ENCODE measurements at places on chromosomes 7 and 10. TPM values are rescaled to one million over a fixed set of nuclear protein-coding genes. Genes with fewer than 3 reads are reported as not detected.
A peak's percentile ranks its signal among the peaks of the same experiment; 100 is the strongest.

DNA sequence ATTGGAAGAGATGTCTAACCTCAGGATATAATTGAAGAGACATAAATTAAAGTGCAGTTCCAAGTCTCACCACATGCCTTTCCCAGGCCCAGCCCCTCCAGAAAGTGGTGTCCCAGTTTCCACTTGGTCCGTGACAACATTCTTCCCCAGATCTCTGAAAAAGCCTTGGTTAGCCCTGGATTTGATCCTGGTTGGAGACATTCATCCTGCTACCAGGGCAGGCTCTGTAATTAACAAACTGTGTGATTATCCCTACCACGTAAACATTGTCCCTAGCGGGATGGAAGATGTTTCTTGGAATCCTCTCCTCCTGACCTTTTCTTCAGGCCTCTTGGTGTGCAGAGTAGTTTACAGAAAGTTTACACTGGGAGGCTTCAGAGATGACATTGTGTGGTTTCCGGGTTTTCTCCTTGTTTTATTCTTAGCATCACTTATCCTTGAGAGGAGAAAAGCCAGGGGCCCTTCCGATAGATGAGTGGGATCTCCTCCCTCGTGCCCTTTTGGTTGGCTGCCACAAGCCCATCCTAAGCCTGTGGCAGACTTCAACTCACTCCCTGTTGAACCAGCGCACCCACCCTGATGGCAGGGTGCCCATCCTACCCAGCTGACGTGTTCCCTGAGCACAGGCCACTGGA lies 83.8 kb downstream of the COL13A1 start:
- DNase-seq, result peak; percentile 19

The ERLIN1 gene
- total RNA-seq, result 11.3 TPM

GRCh38 chr10:35225204-35225603 lies 98.6 kb downstream of the CREM start:
- no peak for DNase-seq

- no peak for DNase-seq
Observed at GRCh38 chr10:131116216-131116990, 195.1 kb downstream of the TCERG1L start.

DNA sequence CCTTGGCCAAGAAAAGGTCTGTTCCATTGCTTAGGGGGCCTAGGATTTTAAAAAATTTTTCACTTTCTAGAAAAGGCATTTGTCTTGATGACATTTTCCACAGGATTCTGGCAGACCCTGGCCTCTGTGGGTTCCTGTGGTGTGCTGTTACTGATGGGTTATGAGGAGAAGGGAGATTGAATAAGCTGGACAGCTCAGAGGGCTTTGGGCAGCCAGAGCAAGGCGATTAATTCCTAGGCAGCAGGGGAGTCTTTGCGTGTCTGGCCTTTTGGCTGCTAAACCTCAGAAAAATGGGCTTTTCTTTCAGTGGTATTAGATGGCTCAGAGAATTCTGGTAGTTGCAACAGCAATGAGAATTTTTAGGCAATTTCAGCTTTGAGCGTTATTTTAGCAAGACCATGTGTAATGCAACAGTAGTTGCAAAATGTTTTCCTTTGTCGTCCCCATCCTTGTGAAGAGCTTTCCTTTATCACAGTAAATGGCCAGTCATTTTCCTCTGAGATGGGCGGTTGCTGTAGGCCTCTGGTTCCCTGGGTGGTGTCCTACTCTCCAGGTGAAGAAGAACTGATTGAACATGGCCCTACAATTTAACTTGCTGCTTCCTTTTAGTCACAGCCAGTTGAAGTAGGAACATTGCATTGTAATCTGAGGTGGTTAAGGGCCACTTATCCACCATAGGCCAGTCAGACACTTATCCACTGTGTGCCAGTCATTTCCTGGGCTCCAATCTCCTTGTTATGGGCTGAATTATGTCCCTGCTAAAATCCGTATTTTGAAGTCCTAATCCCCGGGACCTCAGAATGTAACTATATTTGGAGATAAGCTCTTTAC lies 43.2 kb downstream of the SH2D4B start:
- DNase-seq, result no peak

The DNAJC12 gene
- 42.8 TPM for total RNA-seq

GRCh38 chr7:69169386-69169785 lies 428.9 kb upstream of the AUTS2 start:
- DNase-seq, result no peak

GRCh38 chr10:124616836-124617130 lies 127.4 kb downstream of the FAM53B start:
- DNase-seq, result no peak

DNA sequence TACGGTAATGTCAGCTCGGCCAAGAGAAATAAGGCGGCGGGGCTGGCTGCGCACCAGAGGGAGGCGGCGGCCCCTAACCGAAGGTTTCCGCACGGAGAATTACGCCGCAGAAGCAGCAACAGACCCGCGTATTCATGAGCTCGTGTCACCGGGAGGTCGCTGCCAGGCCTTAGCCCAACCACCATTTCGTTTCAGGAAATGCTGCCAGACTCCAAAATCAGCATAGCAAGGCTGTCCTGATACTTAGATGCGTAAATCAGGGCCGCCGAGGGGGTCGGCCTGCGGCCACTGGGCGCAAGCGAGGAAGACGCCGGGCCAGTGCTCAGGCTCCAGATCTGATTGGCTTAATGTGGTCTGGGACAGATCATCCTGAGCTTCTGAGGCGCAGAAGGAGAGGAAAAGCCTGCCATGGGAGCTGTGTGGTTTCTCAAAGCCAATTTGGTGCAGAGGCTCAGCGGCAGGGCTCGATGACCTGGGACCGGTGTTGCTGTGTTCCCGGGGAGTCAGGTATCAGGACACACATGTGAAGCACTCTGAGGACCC lies 247.9 kb downstream of the BAMBI start:
- DNase-seq, result no peak

DNA sequence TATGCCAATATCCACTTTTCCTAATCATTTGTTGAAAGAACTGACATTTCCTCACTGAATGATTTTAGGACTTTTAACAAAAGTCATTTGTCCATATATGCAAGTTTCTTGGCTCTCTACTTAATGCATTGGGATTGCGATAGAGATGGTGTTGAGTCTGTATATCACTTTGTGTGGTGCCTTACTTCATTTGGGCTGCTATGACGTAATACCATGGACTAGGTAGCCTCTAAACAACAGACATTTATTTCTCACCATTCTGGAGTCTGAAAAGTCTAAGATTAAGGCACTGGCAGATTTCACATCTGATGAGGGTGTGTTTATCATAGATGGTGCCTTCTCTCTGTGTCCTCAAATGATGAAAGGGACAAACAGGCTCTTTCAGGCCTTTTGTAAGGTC lies 342.6 kb downstream of the DPP6 start:
- DNase-seq, result no peak

DNA sequence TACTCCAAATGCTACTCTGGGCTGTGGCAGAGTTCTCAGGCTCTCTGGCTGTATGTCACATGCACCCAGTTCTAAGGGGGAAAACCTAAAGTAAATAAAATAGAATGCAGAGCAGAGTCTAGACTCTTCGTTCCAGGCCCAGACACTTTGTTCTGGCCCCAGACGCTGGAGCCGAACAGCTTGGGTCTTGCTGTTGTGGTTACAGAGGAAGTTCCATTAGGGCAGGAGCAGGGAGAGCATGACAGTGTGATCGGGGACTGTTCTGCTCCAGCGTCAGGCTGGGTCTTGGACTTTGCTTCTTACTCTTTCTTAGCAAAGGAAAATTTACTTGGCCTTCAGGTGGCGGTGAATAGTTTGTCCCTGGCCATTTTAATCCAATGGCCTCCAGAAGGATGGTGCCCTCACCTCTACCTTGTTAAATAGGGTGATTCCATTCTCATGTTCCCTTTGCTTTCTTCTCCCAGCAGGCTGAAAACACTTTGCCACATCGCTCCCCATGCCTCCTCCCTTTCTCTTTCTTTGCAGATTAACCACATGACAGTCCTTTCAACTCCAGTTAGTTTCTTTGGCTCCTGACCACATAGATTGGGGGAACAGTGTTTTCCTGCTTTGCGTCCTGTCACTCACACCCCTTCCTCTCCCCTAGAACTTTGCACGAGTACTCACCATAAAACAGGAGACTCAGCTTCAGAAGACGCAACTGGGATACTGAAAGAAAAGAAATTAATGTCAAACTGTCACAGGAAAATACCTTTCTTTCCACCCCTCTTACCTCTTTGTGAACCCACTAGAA lies 730.8 kb downstream of the SUGCT start:
- DNase-seq, result no peak

DNA sequence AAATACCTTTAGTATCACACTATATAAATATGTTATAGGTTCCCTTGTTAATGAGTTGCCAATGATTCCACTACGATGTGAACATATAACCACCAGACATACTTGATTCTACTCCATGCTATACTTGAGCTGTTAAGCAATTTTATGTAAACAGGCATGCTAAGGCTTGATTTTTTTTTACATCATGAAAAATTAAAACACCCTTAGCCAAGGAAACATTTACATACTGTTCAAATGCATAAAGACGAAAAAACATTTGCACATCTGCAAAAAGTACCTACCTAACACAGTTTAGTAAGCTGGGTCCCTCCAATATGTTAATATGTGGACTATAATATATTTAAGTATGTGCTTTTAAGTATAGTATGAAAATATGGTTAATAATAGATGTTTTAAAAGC lies 9.0 kb upstream of the CABCOCO1 start:
- DNase-seq, result no peak

The FAM237B gene
- not detected for total RNA-seq

DNA sequence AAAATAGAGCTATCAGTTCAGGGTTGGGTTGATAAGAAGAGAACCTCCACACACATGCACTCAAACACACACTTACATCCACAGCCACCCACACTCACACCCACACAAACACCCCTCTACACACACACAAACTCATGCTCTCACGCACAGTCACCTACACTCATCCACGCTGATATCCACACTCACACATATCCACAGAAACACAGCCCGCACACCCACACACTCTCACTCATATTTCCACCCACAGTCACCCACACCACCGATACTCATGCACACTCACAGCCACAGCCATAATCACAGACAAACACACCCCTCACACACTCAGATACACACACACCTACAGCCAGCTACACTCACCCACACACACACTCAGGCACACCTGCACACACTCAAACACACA lies 333.0 kb upstream of the TPK1 start:
- DNase-seq, result no peak

The UROS gene
- 99.9 TPM for total RNA-seq

The CYP3A4 gene
- not detected for total RNA-seq

DNA sequence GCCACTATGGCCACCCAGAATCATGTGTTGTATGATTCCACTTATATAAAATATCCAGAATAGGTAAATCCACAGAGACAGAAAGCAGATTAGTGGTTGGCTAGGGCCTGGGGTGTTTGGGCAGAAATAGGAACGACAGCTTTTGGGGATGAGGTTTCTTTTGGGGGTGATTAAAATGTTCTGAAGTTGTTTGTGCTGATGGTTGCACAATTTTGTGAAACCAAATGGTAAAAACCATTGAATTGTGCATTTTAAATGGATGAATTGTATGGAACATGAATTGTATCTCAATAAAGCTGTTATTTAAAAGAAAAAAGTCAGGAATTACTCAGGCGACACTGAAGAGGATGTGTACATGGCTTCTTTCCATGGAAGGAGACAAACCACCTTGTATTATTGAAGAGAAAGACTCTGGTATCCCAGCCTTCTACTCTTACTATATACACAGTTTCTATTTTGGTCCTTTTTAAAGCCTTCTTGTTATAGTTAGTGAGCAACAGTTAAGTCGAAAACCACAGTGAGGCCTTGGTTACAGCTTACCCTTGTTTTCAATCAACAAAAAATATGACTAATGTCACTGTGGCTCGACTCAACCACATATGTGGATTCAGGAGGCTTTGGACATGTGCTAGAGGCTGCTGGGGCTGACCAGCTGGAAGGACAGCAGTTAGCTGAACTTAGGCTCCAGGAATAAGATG lies 57.1 kb upstream of the KMT2E start:
- peak; percentile 74 for DNase-seq

DNA sequence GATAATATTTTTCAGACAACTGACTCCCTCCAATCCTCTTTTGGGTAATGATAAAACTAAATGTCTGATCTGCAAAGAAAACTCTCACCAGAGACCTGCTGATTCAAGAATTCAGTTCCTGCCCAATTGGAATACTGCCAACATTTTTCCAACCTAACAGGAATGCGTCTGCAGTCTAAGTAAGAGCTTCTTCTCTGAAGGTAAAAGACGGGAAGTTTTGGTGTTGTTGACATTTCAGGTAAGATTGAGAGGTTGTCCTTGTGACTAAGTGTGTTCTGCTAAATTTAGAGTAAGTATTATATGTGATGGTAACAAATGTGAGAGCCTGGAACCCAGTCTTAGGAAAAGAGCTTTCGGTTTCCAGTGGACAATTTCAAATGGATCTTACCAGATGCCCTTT lies 17.6 kb downstream of the IFIT5 start:
- no peak for DNase-seq

DNA sequence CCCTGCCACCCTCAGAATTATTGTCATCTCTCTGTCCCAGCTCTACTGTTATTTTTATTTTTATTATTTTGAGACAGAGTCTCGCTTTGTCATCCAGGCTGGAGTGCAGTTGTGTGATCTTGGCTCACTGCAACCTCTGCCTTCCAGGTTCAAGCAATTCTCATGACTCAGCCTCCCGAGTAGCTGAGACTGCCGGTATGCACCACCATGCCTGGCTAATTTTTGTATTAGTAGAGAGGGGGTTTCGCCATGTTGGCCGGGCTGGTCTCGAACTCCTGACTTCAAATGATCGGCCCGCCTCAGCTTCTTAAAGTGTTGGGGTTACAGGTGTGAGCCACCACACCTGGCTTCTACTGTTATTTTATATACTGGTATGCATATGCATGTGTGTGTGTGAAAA lies 11.0 kb downstream of the CALHM2 start:
- DNase-seq, result no peak

The GSTO2 gene
- total RNA-seq, result 1.2 TPM

DNA sequence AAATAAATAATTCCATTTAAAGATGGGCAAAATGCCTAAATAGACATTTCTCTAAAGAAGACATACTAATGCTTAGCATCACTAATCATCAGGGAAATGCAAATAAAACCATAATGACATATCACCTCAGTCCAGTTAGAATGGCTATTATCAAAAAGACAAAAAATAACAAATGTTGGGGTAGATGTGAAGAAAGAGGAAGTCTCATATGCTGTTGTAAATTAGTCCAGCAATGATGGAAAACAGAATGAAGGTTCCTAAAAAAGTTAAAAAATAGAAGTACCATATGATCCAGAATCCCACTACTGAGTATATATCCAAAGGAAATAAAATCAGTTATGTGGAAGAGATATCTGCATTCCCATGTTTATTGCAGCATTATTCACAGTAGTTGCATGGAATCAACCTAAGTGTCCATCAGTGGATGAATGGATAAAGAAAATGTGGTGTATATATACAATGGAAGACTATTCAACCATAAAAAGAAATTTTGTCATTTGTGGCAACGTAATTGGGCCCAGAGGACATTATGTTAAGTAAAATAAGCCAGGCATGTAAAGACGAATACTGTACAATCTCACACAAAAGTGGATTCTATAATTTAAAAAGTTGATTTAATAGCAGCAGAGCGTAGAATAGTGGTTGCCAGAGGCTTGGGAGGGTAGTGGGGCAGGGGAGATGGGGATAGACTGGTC lies 52.0 kb downstream of the TCAF1 start:
- DNase-seq, result no peak

- peak; percentile 45 for DNase-seq
Observed at GRCh38 chr10:17109475-17110207, 20.0 kb downstream of the CUBN start.

Data from SK-MEL-5 (cell line).